SJSA1 (cell line): ENCODE measurements at places on chromosomes 16 and 17. TPM values are rescaled to one million over a fixed set of nuclear protein-coding genes. Genes with fewer than 3 reads are reported as not detected.

The TCF25 gene
- total RNA-seq = 122 and 128 TPM in 2 replicates

The PIPOX gene
- 1.00 TPM in 1 of 2 replicates, not detected in the other for total RNA-seq

The TNP2 gene
- 0.31 TPM in 1 of 2 replicates, not detected in the other for total RNA-seq

DNA sequence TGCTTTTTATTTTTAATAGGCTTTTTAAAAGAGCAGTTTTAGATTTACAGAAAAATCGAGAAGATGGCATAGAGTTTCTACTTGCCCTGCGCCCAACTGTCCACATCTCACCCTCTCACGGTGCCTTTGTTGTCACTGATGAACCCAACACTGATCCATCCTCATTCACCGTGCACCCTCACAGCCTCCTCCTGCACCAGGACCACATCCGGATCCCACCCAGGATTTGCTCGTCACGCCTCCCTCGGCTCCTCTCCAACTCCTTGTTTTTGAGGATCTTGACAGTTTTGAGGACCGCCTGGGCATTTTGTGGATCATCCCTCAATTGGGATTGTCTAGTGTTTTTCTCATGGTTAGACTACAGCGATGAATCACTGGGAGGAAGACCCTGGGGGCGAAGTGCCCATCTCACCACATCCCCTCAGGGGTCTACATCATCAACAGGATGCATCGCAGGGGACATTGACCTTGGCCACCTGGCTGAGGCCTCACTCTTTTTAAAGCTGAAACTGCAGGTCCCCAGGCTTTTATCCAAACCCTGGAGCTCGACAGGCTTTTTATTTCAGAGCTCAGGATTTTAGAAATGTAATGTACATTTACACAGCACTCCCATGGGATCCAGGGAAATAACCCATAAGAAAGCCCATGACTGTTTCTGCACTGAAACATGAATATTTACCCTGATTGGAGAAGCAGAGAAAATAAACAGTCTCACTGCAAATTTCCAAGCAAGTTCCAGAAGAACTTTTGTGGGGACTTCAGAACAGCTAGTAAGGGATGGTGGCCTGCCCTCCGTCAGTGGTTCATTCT, 71.8 kb upstream of the ZNF469 start:
- peaks cover 40% of the 10 kb centered on the region for H3K4me1 ChIP-seq
- no peak overlapping the region for H3K4me3 ChIP-seq
- H3K27me3 ChIP-seq = no peaks in the 10 kb centered on the region
- no peaks in the 10 kb centered on the region for H3K36me3 ChIP-seq
- no peak for DNase-seq
- H3K27ac ChIP-seq = no peak overlapping the region

DNA sequence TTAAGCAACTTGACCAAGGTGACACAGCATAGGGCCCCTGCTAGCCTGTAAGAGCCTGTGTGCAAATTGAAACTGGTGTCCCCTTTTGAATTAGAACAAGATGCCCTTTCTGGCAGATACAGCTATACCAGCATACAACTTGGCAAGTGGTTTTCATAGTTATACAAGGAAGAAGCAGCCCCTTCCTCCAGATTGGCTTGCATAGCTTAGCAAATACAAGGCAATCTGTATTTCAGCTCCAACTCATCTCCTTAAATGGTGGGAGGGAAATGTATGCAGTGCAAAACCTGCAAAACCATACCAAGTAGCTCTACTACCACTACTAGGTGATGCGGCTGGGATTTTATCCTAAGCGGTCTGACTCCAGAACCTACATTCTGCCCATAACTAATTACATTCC, 427.1 kb downstream of the HAPSTR1 start:
- no peaks in the 10 kb centered on the region for H3K4me1 ChIP-seq
- DNase-seq = no peak
- H3K27me3 ChIP-seq = no peaks in the 10 kb centered on the region
- no peak overlapping the region for H3K27ac ChIP-seq
- no peak overlapping the region for H3K4me3 ChIP-seq

GRCh38 chr16:4184038-4184702, 57.7 kb downstream of the SRL start:
- H3K36me3 ChIP-seq = no peaks in the 10 kb centered on the region
- DNase-seq = no peak
- no peak overlapping the region for H3K27ac ChIP-seq
- peak overlapping the region; percentile 56 for H3K4me3 ChIP-seq

GRCh38 chr17:4498461-4499397, at the start of gene SPNS2:
TSS of gene SPNS2 (plus strand) at chr17:4498881. CDS start at chr17:4499048, 167 bp downstream.
- no peak within 1 kb of the TSS for H3K4me3 ChIP-seq
- H3K36me3 ChIP-seq = no peaks in the 10 kb centered on the region
- no peak for DNase-seq
- no peak within 1 kb of the TSS for H3K27ac ChIP-seq

DNA sequence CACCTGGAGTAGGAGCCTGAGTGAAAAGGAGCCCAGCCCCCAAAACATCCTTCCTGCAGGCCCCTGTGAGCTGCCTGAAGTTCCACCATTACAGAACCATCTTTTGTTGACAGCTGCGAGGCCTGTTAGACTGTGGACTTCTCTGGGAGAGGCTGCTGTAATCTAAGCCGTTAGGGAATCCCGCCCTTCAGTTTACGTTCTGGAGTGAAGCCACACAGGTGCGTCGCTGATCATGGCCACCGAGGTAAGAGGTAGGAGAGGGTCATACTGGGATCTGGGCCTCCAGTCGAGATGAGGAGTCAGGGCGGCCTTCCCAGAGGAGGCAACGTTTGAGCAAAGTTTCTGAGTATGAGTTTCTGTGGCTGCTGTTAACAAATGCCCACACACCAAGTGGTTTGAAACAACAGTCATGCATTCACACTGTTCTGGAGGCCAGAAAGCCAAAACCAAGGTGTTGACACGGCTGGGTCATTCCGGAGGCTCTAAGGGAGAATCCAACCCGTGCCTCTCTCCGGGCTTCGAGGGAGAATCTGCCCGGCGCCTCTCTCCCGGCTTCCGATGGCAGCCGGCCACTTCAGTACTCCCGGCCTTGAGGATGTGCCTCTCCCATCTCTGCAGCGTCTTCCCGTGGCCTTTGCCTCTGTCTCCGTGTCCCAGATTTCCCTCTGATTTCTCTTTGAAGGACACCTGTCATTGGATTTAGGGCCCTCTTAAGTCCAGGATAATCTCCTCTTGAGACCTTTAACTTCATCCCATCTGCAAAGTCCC, 26.6 kb upstream of the ATP2C2 start:
- no peaks in the 10 kb centered on the region for H3K36me3 ChIP-seq
- no peaks in the 10 kb centered on the region for H3K27me3 ChIP-seq
- no peak overlapping the region for H3K4me3 ChIP-seq
- DNase-seq = no peak
- H3K27ac ChIP-seq = no peak overlapping the region

GRCh38 chr17:70049801-70050591, 25.0 kb upstream of the KCNJ16 start:
- H3K27ac ChIP-seq = no peak overlapping the region
- DNase-seq = no peak
- no peaks in the 10 kb centered on the region for H3K36me3 ChIP-seq

DNA sequence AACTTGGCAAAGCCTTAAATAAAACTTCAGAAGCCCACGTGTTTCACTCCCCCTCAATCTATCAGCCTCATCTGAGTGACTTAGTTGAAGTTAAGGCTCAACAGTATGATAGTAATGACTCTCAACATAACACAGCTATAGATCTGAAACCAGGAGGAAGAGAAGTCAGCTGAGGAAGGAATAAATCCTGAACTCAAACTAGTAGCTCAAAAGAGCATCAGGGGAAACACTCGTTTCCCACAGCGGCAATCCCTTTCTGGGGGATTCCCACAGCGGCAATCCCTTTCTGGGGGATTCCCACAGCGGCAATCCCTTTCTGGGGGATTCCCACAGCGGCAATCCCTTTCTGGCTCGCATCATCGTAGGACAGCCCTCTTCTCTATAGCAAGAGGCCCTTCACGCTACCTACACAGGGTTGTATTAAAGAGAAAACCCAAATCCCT, 56.8 kb downstream of the ZZEF1 start:
- H3K27me3 ChIP-seq = no peaks in the 10 kb centered on the region
- H3K36me3 ChIP-seq = peaks cover 85% of the 10 kb centered on the region
- no peak overlapping the region for H3K4me3 ChIP-seq
- no peaks in the 10 kb centered on the region for H3K4me1 ChIP-seq
- no peak overlapping the region for H3K27ac ChIP-seq
- no peak for DNase-seq

DNA sequence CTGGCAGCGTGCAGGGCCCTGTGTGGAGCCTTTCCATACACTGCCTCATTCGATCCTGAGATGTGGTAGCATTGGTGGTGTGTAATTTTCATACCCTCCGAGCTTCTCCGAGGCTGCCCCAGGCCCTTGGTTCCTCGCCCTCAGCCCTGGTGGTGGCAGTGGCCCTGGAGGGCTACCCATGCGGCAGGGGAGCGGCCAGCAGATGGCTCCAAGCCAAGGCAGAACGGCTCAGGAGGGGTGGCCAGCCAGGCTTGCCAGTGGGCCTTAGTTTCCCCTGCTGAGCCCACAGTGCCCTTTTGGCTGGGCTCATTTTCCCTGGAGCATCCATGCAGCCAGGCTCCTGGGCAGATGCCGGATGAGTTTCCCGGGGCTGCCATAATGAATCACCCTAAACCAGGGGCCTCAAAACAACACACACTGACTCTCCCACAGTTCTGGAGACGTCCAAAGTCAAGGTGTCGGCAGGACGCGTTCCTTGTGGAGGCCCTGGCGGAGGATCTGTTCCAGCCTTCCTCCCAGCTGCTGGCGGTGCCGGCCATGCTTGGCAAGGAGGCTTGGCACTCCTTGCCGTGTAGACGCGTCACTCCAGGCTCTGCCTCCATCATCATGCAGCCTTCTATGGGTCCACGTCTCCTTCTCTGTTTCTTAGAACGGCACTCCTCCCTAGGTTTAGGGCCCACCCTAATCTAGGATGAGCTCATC, 158.8 kb upstream of the GSE1 start:
- H3K27ac ChIP-seq = no peak overlapping the region
- no peak overlapping the region for H3K4me3 ChIP-seq
- H3K4me1 ChIP-seq = peaks cover 32% of the 10 kb centered on the region
- no peaks in the 10 kb centered on the region for H3K36me3 ChIP-seq
- DNase-seq = no peak

- no peaks in the 10 kb centered on the region; the same call in 1 of the 2 replicates for H3K27me3 ChIP-seq
- DNase-seq = no peak
- peaks cover 16% of the 10 kb centered on the region for H3K4me1 ChIP-seq
Observed at GRCh38 chr17:75009139-75009724, 3.2 kb upstream of the MRPL58 start.
